ENCODE measurements at places on chromosomes 7 and 10.

- no peak for DNase-seq
Observed at GRCh38 chr10:535952-536351, 153.5 kb downstream of the DIP2C start.

DNA sequence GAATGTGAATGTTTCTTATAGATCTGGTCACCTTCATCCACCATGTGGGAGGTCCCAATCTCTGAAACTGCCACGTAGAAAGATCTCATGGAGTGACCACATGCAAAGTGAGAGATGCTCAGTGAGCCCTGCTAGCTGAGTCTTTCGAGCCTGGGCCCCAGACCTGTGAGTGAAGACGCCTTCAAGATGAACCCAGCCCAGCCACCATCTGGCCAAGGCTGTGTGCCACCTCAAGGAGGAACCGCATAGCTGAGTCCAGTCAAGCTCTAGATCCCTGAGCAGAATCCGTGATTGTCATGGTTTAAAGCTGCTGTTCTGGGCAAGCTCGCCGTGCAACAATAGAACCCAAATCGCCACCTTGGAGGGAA, 20.2 kb upstream of the PPIF start:
- no peak for DNase-seq

- DNase-seq: no peak
Observed at GRCh38 chr10:62069452-62070178, 168.1 kb downstream of the ARID5B start.

DNA sequence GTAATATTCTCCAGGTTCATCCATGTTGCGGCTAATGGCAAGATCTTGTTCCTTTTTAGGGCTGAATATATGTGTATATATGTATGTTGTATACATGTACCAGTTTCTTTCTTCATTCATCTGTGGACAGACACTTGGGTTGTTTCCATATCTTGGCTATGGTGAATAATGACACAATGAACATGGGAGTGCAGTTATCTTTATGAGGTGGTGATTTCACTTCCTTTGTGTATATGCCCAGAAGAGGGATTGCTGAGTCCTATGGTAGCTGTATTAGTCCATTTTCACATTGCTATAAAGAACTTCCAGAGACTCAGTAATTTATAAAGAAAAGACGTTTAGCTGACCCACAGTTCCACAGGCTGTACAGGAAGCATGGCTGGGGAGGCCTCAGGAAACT, 17.1 kb upstream of the TSPAN15 start:
- DNase-seq: no peak

DNA sequence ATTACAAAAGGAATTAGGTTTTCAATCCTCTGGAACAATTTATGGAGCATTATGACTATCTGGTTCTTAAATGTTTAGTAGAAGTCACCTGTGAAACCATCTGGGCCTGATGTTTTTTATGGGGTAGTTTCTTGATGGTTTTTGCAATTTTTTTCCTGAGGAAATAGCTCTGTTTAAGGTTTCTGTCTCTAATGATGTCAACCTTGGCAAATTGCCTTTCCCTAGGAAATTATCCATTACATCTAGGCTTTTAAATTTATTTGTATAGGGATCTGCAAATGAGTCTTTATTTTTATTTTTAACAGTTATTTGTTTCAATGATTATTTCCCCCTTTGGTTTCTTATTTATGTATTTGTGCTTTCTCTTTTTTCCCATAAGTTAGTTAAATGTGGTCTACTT, 222.8 kb downstream of the GALNT17 start:
- DNase-seq: no peak

GRCh38 chr10:31595992-31596391, 277.0 kb downstream of the ZEB1 start:
- no peak for DNase-seq

- DNase-seq: no peak
Observed at GRCh38 chr10:102347236-102347828, 48.2 kb upstream of the NFKB2 start.

- no peak for DNase-seq
Observed at GRCh38 chr10:110502072-110502845, 4.6 kb downstream of the DUSP5 start.

DNA sequence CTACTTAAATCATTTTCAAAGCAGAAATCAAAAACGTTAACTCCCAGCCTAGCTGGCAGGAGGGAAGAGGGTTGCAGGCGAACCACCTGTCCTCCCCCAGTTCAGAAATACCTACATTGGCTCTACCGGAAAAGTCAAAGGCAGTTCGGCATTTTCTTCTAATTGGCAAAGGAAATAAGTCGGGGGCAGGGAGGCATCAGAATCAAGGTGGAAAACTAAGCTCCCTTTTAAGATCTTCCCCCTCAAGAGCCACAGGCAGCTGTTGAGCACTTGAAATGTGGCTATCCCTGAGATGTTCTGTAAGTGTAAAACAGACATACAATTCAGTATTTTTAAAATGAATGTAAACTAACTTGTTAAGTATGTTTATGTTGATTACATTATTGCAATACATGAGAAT, 957 bp upstream of the ELMO1 start:
- DNase-seq: no peak

DNA sequence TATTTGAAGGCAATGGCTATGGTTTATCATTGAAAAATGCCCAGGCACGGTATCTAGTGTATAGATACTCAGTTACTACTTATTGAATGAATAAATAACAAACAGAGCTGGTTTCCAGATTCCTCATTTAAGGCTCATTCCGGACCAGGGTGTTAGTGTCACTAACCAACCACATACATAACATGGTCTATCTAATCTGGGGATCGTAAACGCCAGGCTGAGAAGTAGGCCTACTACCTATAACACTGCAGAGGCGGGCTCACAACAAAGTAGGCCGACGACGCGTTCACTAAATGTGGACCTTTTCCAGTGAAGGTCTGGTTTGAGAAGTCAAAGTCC, 423 bp downstream of the LSM5 start:
- no peak for DNase-seq

DNA sequence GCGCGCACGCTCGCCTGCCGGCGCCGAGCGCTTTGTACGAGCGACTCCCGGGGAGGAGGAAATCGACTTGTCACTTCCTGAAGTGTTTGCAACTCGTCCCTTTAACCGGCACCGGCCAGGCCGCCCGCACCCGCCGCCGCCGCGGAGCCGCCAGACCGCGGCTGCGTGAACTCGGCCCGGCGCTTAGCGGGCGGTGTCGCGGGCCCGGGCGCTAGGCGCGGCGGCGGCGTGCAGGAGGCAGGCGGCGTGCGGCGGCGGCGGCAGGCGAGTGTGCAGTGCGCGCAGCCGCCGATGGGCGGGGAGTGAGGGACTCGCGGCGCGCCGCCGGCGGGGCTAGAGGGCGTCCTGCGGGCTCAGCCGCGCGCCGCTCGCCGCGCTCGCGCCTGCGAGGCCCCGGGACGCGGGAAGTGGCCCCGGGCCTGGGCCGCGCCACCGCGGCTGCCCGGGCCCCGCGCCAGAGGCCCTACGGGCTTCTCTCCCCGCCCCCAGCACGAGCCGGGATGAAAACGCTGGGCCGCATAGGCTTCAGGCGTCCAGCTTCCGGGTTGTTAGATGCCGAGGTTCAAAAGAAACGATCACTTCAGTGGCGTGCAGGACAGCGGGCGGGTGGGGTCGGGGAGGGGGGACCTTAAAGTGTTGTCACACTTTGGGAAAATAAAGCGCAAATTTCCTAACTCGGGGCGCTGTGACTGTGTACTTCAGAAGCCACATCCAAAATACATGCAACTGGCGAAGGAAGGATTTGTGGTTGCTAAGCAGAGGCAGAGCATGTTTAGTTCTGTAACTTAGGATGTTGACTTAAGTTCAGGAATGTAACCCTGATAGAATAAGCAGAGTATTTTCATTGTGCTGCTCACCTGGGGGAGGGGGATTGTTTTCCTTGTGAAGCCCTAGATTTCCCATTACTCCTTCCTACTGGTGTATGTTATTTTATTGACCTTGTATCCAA, at the start of gene FAM53B:
FAM53B (minus strand) TSS at position 277 of the 949 bp plus-strand sequence. CDS start 37,665 bp downstream, outside the sequence.
- peak; percentile 50 for DNase-seq

- no peak for DNase-seq
Observed at GRCh38 chr10:88064608-88065382, 201.4 kb downstream of the PTEN start.
